Activated CD4-positive, alpha-beta T cell treated with anti-CD3 and anti-CD28 coated beads, Interleukin-2, amount 50 U/mL, for 4 hours (primary cell): ENCODE measurements at places on chromosomes 11 and 22.

GRCh38 chr22:47394504-47395440 lies 632.3 kb downstream of the TBC1D22A start:
- no peak for DNase-seq

GRCh38 chr22:35514366-35514765 lies 26.3 kb upstream of the RASD2 start:
- no peak for DNase-seq

DNA sequence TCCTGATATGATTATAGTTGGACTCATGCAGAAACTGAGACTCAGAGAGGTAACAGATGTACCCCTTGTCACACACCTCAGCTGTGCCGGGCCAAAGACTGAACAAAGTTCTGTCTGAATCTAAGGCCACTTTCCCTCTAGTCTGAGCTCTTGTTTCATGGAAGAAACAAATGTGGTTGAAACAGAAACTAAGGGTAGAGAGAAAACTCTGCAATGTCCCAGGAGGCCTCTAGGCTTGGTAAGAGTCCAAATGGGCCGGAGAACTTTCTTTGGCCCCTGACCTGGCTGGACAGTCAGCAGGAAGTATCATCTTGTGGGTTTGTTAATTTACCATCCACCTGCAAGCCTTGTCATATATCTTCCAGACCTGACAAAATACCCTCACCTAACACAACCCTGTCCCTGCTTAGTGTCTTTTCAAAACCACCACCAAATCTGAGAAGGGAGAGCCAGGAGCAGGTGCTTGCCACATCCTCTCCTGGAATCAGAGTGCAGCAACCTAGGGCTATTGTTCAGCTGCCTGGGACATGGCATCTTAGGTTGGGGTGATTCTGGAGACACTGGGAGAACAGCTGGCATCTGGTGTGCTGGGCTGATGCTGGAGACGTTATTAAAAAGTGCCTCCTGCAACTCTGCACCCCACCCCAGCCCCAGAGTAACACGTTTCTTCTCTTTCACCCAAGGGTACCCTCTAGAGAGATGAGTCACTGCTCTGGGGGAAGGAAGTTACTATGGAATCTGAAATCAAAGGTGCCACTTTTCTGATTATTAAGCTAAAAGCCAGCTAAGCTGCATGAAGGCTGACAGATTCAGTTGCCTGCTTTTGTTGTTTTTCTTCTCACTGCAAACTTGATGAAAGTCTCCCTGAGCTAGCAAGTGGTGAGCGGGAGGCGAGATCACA lies 126.3 kb upstream of the TIMP3 start:
- DNase-seq, result no peak

DNA sequence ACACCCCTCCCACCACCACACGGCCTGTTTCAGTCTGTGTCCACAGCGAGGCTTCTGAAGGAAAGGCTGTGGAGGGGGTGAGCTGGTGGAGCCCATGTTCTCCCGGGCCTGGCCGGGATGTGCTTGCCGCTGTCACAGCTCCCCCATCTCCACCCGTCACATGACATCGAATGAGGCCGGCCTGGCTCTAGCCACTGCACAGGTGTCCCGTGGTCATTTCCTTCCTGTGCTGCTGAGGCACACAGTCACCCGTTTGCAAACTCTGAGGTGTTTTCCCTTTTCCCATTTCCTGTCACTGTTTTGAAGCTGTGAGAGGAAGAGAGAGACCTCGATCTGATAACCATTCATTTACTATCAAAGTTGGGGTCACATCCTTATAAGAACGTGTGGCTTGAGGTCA lies 55.7 kb upstream of the CLDN5 start:
- DNase-seq, result no peak
